Hippocampal formation (tissue), 2 donors: ENCODE measurements at places on chromosomes 4 and X.

DNA sequence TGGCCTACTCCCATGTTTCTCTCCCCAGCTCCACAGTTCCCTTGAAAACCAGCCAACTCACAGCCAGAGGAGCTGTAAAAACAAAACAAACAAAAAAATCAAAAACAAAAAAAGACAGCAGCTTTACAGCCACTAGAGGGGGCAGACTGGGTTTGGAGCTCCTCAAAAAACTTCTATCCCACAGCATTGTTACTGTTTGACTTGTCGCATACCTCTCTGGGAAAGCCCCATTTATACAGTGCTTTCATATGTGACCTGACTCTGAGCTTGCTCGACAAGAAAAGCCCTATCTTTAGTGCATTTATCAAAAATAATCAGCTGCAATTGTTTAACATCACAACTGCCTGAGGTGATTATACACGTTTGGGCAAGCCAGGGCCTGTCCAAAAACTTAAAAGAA, 21.6 kb downstream of the TSPAN6 start:
- DNase-seq: no peak

GRCh38 chr4:115671581-115671980, 558.2 kb upstream of the NDST4 start:
- no peak for DNase-seq

GRCh38 chr4:117660668-117661067, 373.6 kb upstream of the NDST3 start:
- DNase-seq: no peak

DNA sequence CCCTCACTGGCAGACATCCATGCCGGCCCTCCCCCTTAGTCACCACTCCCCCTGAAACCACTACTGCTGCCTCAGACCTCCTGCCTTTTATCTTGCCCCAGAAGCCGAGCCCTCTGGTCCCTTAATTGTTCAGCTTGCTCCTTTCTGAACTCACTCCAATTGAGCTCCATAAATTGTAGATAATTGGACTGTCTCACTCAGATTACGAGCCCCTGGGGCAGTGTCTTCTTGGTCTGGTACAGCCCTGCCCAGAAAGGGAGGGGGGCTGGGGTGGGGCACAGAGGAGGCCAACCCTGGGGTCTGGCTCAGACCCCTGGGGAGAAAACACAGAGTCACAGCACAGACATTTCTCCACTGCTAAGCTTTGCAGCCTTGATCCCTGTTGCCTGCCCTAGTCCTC, 39.4 kb downstream of the NALF2 start:
- DNase-seq: no peak

DNA sequence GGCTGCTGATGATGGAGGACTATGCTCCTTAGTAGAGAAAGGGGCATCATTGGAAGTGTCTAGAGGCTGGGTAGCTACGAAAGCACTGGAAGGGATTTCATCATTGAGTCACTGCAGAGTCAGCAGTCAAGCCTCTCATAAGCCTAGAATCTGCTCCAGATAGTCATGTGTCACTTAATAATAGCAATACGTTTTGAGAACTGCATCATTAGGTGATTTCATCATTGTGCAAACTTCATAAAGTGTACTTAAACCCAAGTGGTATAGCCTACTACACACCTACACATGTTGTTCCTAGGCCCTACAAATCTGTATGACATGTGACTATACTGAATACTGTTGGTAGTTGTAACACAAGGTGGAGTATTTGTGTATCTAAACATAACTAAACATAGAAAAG, 165.6 kb downstream of the PTTG2 start:
- DNase-seq: no peak

- DNase-seq: no peak
Observed at GRCh38 chr4:157012781-157013180, 41.2 kb upstream of the PDGFC start.

DNA sequence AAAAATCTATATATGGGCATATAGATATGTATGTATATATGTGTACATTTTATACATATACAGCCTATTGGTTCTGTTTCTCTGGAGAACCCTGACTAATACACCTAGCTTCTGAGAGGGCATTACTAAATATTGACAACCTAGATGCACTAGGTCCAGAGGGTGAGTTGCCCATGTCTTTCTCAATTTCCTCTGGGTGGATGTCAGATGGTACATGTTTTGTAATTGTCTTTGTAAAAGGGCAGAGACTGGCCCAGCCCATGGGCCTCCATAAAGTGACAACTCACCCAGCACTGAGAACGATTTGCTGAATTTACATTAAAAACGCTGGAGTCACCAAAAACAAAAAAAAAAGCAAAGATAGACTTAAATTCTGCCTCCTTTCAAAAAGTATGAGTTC, 198.5 kb upstream of the FAM241A start:
- no peak for DNase-seq

DNA sequence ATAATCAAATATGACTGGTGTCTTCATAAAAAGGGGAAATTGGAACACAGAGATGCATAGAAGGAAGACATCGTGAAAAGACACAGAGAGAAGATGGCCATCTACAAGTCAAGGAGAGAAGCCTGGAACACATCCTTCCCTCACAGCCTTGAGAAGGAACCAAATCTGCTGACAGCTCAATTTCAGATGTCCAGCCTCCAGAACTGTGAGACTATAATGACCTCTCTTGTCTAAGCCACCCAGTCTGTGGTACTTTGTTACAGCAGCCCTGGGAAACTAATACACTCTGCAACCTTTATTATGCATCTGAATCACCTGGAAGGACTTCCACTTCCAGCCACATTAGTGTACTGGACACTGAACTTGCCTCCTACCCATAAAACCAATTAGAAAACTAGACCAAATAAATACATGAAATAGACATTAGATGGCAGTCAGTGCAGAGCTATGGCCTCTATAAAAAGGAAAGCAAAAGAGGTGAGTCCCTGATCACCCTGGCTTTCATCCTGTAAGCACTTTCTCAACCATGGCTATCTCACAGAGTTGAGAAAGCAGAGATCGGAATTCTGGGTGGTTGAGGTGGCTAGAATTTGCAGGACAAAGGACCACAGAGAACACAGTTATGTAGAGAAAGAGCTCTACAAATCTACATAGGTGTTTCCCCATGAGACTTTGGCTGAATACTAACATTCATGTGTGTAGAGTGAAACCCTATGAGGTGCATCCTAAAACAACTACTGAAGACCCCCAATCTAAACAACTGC, 25.7 kb downstream of the GAB3 start:
- DNase-seq: no peak

GRCh38 chrX:68428431-68428830, 4.9 kb downstream of the OPHN1 start:
- DNase-seq: no peak

DNA sequence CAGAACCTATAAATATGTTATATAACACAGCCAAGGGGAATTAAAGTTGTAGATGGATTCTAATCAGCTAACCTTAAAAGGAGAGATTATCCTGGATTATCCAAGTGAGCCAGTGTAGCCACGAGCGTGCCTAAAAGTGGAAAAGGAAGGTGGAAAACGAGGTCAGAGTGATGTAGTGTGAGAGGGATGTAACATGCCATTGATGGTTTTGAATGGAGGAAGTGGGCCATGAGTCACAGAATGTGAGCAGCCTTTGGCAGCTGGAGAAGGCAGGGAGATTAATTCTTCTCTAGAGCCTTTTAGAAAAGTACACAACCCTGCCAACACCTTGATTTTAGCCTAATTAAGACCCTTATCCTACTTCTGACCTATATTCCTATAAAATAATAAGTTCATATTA, 149.1 kb downstream of the SLC39A8 start:
- DNase-seq: no peak

- DNase-seq: no peak
Observed at GRCh38 chrX:39721566-39722279, 376.0 kb downstream of the BCOR start.

DNA sequence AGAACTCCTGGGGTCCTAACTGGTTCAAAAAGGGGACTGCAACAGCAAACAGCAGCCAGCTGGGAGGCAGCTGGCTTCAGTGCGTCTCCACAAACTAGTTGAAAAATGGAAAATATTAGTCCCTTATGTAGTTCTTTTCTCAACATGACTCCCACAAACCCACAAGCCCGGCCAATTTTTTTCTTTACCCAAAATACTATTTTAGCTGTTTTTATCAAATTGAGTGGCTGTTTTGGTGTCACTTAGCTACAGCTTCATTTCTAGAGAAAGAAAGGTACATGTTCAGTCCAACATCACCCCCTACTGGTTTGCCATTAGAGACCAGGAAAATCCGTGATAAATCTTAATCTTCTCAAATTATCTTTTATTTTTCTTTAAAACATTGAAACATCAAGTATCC, 97.2 kb downstream of the GUCY2F start:
- DNase-seq: no peak

DNA sequence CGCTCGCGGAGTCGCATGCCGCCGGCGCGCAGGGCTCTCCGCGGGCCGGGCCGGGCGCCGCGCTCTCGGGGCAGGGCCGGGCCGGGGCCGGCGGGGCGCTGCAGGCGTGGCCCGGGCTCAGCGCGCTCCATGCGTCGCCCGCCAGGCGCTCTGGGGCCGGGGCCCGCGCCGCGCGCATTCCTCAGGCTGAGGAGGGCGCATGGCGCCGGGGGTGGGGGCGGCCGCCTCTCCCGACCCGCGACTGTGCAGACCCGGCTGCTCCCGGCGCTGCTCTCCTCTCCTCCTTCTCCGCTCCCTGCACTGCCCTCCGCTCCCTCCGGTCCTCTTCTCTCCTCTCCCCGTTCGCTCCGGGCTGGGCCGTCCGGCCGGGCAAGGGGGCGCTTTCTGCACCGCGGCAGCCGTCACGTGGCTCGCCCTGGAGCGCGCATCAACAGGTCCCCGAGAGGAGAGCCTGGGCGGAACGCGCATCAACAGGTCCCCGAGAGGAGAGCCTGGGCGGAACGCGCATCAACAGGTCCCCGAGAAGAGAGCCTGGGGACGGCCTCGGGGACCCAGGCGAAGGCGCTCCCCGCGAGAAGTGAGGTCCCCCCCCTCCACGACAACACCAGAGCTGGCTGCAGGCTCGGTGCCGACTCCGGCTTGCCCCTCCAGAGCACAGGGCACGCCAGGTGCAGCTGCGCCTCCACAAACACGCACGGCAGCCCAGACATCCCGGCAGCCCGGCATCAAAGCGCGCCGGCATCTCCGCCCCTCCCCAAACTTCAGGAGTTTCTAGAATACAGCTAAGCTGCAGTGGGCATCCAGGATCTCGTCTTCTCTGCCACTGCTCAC, 12.9 kb downstream of the PPP2R3B start:
- DNase-seq: no peak

DNA sequence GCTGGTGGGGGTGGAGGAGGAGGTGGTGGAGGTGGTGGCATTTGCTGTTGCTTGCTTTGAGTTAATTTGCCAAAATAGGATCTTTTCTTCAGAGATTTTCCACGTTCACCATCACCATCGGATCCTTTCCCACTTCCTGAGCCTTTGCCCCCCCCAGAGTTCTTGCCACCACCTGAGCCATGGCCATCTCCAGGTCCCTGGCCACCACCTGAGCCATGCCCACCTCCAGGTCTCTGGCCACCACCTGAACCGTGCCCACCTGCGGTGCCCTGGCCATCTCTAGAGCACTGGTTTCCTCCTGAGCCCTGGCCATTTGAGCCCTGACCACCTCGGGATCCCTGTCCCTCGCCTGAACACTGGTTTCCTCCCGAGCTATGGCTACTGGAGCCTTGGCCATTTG, 1.9 kb downstream of the IRS4 start:
- DNase-seq: no peak

- DNase-seq: no peak
Observed at GRCh38 chrX:153671589-153672530, 1.8 kb downstream of the PNCK start.

- no peak for DNase-seq
Observed at GRCh38 chr4:102153391-102153790, 191.9 kb downstream of the SLC39A8 start.

DNA sequence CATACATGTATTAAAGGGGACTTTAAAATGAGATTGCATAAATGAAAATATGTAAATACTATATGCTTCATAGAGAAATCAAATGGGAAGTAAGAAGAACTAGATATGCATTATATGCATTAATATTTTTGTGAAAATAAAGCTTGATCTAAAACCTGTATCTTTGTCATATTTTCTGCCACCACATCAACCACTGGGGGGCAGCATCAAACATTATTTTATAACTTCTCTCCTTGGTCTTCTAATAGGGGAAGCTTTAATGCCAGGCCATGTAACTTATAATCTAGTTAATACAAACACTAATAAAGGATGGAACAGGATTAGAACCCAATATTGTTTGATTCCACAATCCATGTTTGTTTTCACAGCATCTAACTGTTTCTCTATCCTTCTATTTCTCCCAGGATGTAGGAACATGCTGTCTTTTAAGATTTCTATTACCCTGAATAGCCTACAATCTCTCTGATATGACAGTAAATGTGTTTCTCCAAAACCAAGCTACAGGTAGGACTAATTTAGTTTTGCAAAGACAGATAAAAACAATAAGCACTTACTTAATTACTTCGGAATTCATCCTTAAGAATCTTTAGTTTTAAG, 10.0 kb downstream of the QRFPR start:
- no peak for DNase-seq

GRCh38 chr4:110769578-110769977, 146.7 kb upstream of the PITX2 start:
- no peak for DNase-seq

DNA sequence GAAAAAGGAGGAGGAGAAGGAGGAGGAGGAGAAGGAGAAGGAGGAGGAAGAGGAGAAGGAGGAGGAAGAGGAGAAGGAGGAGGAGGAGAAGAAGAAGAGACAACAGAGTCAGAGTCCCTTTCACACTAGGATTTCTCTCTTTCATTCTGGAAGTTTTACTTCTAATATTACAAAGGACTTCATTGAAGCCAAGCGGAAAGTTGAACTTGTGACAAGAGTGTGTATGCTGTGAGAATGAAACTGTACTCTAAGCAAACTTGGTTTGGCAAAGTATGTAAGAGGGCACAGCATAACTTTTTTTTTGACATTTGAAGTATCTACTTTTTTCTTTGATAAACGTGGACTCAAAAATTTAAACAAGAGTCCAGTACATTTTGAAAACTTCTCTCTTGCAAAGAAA, 48.0 kb downstream of the CXCL8 start:
- no peak for DNase-seq

DNA sequence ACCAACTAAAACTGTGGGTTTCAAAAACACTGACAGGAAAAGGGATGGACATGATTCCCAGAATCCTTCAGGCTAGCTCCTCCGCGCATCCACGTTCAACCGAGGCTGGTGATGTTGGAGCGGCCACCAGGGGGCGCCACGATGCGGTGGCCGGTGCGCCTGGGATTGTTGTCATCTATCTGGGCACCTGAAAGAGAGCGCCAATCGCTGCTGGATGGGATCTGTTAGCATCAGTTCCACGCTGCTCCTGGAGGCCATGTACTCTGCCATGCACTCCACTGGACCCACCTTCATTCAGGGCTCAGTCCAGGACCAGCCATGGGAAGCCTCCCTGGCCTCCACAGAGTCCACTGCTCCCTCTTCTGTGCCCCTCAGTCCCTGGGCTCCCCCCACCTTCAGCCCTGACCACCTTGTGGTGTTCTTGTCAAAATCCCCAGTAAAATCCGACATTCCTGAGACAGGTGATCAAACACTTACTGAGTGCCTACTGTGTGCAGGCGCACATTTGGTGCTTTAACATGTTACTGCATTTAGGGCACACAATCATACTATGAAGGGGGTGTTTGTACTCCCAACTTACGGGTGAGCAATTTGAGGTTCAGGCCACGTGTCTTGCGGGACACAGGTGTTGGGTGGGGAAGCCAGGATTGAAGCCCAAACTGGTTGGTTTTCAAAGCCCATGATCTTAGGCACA, 71.1 kb downstream of the CRMP1 start:
- DNase-seq: no peak

GRCh38 chr4:128844931-128845330, 35.4 kb downstream of the JADE1 start:
- DNase-seq: no peak

- DNase-seq: no peak
Observed at GRCh38 chr4:55993994-55994663, 45.4 kb downstream of the CEP135 start.

- DNase-seq: peak; percentile 15
Observed at GRCh38 chr4:150010525-150011126, 67.6 kb upstream of the DCLK2 start.
